ENCODE measurements at places on chromosomes 16 and 17.

DNA sequence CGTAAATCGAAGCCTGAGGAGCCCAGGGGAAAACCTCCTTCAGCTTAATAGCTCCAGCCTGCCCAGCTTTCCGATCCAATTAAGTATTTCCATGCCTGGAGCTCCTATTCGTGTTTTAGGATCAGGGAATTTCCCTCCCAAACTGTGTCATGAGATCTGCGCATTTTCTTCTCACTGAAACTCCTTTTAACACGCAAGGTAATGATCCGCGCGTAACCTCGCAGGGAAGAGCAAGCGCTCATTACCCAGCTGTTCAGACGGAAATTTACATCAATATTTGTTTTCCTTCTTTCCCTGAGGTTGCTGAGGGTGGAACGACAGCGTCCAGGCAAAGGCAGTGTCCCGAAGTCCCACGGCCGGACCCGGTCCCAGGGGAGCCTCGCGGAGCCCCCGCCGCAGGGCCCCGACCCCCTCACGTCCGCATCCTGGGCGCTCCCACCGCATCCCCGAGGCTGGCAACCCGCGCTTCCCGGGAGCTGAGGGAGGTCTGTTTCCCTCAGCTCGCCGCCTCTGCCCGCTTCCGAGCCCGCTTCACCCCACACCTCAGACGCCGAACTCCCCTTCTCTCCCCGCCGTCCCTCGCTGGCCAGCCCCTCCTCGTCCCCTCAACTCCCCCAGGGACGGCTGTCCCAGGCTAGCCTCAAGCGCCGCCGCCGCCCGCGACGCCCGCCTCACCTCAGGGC, 415 bp downstream of the ABCA5 start:
- H3K27ac ChIP-seq, result peak overlapping the region; percentile 96
- H3K27me3 ChIP-seq, result peaks cover 12% of the 10 kb centered on the region
- peaks cover 38% of the 10 kb centered on the region for H3K4me1 ChIP-seq
- peak overlapping the region; percentile 99 for H3K4me3 ChIP-seq

- H3K27me3 ChIP-seq, result no peaks in the 10 kb centered on the region
- H3K36me3 ChIP-seq, result peaks cover 35% of the 10 kb centered on the region
- H3K27ac ChIP-seq, result no peak overlapping the region
- H3K4me1 ChIP-seq, result peaks cover 46% of the 10 kb centered on the region
- DNase-seq, result no peak
- H3K4me3 ChIP-seq, result no peak overlapping the region
Observed at GRCh38 chr16:50071075-50071671, 5.4 kb downstream of the HEATR3 start.

GRCh38 chr16:10624527-10624926, 44.1 kb upstream of the EMP2 start:
- H3K4me1 ChIP-seq, result peaks cover under 1% of the 10 kb centered on the region
- H3K27ac ChIP-seq, result no peak overlapping the region

- H3K4me3 ChIP-seq, result no peak overlapping the region
- H3K27ac ChIP-seq, result no peak overlapping the region
- H3K27me3 ChIP-seq, result no peaks in the 10 kb centered on the region
- peaks cover 16% of the 10 kb centered on the region for H3K4me1 ChIP-seq
Observed at GRCh38 chr17:50180111-50180510, 14.3 kb downstream of the SGCA start.

GRCh38 chr17:44915321-44915726, at the start of gene GFAP:
TSS of gene GFAP (minus strand) at chr17:44915500. CDS start at chr17:44915486, 14 bp downstream.
- no peak within 1 kb of the TSS for H3K27ac ChIP-seq
- no peaks in the 10 kb centered on the region for H3K36me3 ChIP-seq
- DNase-seq, result no peak
- H3K4me3 ChIP-seq, result no peak within 1 kb of the TSS

GRCh38 chr16:88303890-88304819, 78.6 kb upstream of the ZNF469 start:
- H3K36me3 ChIP-seq, result no peaks in the 10 kb centered on the region
- no peak for DNase-seq
- H3K4me1 ChIP-seq, result no peaks in the 10 kb centered on the region
- no peak overlapping the region for H3K27ac ChIP-seq
- H3K4me3 ChIP-seq, result no peak overlapping the region

- no peak for DNase-seq
- H3K27ac ChIP-seq, result no peak overlapping the region
- no peaks in the 10 kb centered on the region for H3K27me3 ChIP-seq
- peaks cover 21% of the 10 kb centered on the region for H3K36me3 ChIP-seq
- no peak overlapping the region for H3K4me3 ChIP-seq
Observed at GRCh38 chr17:66715745-66716156, 119.2 kb upstream of the CACNG5 start.

- H3K27me3 ChIP-seq, result no peaks in the 10 kb centered on the region
- H3K4me1 ChIP-seq, result peaks cover 22% of the 10 kb centered on the region
- no peak for DNase-seq
- no peak overlapping the region for H3K4me3 ChIP-seq
- H3K36me3 ChIP-seq, result peaks cover 8% of the 10 kb centered on the region
- H3K27ac ChIP-seq, result no peak overlapping the region
Observed at GRCh38 chr17:39000021-39000601, 32.9 kb upstream of the FBXO47 start.

DNA sequence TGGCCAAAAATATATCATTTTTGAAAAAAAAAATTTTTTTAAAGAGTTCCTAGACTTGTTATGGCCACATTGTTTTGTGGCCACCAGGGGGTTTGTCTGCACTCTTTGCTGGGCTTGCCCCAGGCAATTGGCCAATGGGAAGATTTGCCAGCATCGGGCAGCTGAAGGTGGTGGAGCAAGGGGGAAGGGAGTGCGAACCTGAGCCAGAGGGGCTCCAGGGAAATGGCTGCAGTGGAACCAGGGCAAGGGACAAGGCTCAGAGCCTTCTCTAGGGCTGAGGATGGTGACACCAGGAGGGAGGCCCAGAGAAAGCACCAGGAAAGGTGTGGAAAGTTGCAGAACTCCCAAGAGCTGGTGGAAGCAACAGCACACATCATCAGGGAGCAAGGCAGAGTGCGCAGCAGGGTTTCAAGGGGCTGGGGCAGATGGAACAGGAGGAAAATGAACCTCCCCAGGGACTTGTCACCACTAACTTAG, 15.5 kb upstream of the CMIP start:
- H3K27ac ChIP-seq, result no peak overlapping the region
- no peak overlapping the region for H3K4me3 ChIP-seq
- H3K36me3 ChIP-seq, result no peaks in the 10 kb centered on the region
- no peaks in the 10 kb centered on the region for H3K27me3 ChIP-seq

DNA sequence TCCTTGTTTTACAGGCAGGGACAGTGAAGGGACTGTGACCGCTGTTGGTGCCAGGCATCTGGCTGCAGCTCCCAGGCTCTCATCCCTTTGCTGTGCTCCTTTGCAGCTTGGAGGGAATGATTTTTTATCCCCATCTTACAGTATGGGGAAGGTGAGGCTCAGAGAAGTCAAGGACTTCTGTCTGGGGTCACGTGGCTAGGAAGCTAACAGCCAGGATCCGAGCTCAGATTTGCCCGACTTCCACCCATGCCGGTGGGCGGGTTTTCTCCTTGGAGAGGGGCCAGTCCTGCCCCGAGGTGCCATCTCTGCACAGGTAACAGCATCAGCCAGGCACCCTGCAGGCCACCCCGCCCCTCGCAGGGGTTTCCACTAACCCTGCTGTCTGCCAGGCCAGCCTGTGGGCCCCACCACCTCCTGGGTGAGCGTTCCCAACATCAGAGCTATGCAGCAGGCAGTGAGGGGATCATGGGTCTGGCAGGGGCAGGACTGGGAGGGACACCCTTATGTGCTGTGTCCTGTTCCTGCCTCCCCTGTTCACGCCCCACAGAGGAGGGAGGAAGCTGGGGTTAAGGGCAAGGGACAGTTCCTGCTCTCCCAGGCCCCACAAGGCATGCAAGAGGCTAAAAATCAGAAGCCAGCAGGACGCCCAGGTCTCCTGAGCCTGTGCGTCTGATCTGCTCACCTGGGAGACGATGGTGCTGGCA, 25.4 kb downstream of the JPH3 start:
- no peaks in the 10 kb centered on the region for H3K36me3 ChIP-seq
- H3K4me1 ChIP-seq, result no peaks in the 10 kb centered on the region
- no peak overlapping the region for H3K4me3 ChIP-seq
- no peaks in the 10 kb centered on the region for H3K27me3 ChIP-seq

- H3K27me3 ChIP-seq, result no peaks in the 10 kb centered on the region
- peak overlapping the region; percentile 82 for H3K27ac ChIP-seq
- peaks cover 44% of the 10 kb centered on the region for H3K4me1 ChIP-seq
- DNase-seq, result peak; percentile 36
Observed at GRCh38 chr17:39400547-39401411, 647 bp downstream of the FBXL20 start.

- H3K27ac ChIP-seq, result peak overlapping the region; percentile 65
- peaks cover 37% of the 10 kb centered on the region for H3K36me3 ChIP-seq
- peaks cover 55% of the 10 kb centered on the region for H3K4me1 ChIP-seq
- no peak overlapping the region for H3K4me3 ChIP-seq
- DNase-seq, result peak; percentile 41
- no peaks in the 10 kb centered on the region for H3K27me3 ChIP-seq
Observed at GRCh38 chr17:66491213-66491612, 188.8 kb downstream of the PRKCA start.

- H3K27me3 ChIP-seq, result peaks cover 16% of the 10 kb centered on the region
- peaks cover 27% of the 10 kb centered on the region for H3K4me1 ChIP-seq
- H3K4me3 ChIP-seq, result no peak overlapping the region
- no peak overlapping the region for H3K27ac ChIP-seq
- DNase-seq, result no peak
- H3K36me3 ChIP-seq, result no peaks in the 10 kb centered on the region
Observed at GRCh38 chr16:57279780-57280638, 4.5 kb downstream of the PLLP start.

GRCh38 chr16:59161679-59162078, 427.6 kb upstream of the GOT2 start:
- no peaks in the 10 kb centered on the region for H3K4me1 ChIP-seq
- no peak overlapping the region for H3K27ac ChIP-seq
- H3K36me3 ChIP-seq, result no peaks in the 10 kb centered on the region
- H3K27me3 ChIP-seq, result peaks cover 4% of the 10 kb centered on the region
- H3K4me3 ChIP-seq, result no peak overlapping the region

GRCh38 chr17:80446645-80447405, 29.6 kb downstream of the NPTX1 start:
- H3K27me3 ChIP-seq, result peaks cover 11% of the 10 kb centered on the region
- H3K27ac ChIP-seq, result no peak overlapping the region
- DNase-seq, result no peak
- no peaks in the 10 kb centered on the region for H3K4me1 ChIP-seq
- H3K4me3 ChIP-seq, result no peak overlapping the region

DNA sequence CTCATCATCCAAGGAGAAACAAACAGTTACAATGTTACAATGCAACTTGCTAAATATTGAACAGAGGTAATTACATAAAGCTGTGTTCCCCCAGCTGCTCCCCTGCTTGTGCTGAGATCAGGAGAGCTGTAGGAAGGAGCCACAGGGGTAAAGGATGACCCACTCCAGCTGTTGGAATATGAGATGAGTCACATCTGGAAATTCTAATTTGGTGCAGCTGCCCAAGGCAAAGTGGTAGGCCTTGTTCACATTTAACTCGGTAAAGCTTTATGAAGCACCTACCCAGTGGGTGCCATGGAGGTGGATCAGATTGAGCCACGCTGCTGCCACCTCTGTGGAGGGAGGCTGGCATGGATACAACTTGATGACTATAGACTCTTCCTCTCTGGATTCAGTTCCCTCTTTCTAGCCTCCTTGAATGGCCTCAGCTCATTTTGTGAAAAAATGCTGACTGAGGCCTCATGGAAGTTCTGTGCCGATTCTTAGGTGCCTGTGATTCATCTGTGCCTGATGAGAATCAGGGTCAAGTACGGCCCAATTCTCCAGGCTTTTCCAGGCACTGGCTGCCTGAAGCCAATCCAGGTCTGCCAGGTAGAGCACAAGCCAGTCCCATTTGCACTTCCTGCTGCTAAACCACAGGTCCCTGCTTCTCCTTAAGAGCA, 7.4 kb downstream of the ZNF689 start:
- H3K27me3 ChIP-seq, result no peaks in the 10 kb centered on the region
- H3K4me1 ChIP-seq, result peaks cover 6% of the 10 kb centered on the region
- peak overlapping the region; percentile 35 for H3K27ac ChIP-seq

- no peaks in the 10 kb centered on the region for H3K4me1 ChIP-seq
- no peak overlapping the region for H3K27ac ChIP-seq
- no peak overlapping the region for H3K4me3 ChIP-seq
- DNase-seq, result no peak
- H3K27me3 ChIP-seq, result peaks cover 5% of the 10 kb centered on the region
Observed at GRCh38 chr16:50428116-50428515, 59.3 kb upstream of the BRD7 start.

DNA sequence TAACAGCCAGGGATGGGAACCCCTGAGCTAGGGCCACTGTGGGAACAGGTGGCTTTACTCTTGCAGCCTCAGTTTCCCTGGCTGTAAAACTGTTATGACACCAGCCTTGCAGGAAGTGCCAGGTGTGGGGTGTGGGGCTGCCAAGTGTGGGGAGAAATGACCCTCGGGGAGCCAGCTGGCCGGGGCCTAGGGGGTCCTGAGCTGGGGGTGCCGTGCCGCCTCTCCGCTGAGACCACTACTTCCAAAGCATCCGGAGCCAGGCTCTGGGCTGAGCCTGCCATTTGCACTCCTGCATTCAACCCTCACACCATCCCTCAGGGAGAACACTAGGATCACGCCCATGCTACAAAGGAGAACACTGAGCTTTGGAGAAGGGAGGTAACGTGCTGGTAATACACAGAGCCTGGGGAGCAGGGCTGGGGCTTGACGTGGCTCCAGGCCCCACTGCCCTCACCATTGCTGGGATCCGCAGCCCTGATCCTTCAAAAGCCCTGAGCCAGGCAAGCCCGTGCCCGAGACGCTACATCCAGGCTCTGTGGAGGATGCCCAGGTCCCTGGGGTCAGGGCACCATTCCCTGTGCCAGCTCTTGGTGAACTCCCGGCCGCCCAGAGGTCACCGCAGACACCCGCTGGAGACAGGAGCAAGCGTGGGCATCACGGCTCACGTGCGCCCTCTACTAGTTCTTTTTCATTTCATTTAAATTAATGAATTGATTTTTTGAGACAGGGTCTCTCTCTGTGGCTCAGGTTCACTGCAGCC, 28.8 kb upstream of the GINS2 start:
- H3K27ac ChIP-seq, result no peak overlapping the region
- no peak overlapping the region for H3K4me3 ChIP-seq
- H3K4me1 ChIP-seq, result peaks cover 17% of the 10 kb centered on the region

DNA sequence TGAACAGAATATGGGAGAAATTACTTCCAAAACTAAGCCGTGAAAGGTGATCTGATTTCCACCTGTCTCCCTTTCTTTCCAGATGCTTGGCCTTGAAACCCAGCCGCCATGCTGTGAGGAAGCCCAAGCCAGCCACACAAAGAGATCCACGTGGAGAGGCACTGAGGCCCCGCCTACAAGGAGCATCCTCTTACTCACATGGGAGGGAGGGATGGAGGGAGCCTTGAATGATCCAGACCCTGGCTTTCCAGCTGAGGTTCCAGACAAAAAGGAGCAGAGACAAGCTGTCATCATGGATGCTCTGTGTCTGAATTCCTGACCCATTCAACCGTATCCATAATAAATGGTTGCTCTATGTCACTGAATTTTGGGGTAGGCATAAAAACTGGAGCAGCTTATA, 48.9 kb upstream of the HAPSTR1 start:
- peaks cover 20% of the 10 kb centered on the region for H3K4me1 ChIP-seq
- H3K36me3 ChIP-seq, result peaks cover 8% of the 10 kb centered on the region
- no peaks in the 10 kb centered on the region for H3K27me3 ChIP-seq
- H3K27ac ChIP-seq, result no peak overlapping the region
- no peak overlapping the region for H3K4me3 ChIP-seq

- peaks cover 5% of the 10 kb centered on the region for H3K36me3 ChIP-seq
- H3K27me3 ChIP-seq, result no peaks in the 10 kb centered on the region
- H3K4me1 ChIP-seq, result no peaks in the 10 kb centered on the region
- no peak overlapping the region for H3K4me3 ChIP-seq
- DNase-seq, result no peak
- H3K27ac ChIP-seq, result no peak overlapping the region
Observed at GRCh38 chr17:2904135-2904534, 107.9 kb downstream of the RAP1GAP2 start.

GRCh38 chr16:65908568-65908967, 457.9 kb upstream of the CDH5 start:
- H3K4me3 ChIP-seq, result no peak overlapping the region
- DNase-seq, result no peak
- no peak overlapping the region for H3K27ac ChIP-seq
- H3K36me3 ChIP-seq, result no peaks in the 10 kb centered on the region
- H3K4me1 ChIP-seq, result no peaks in the 10 kb centered on the region

Measured in activated naive CD8-positive, alpha-beta T cell treated with anti-CD3 and anti-CD28 coated beads for 36 hours (primary cell).